ENCODE measurements at places on chromosomes 6 and 20. TPM values are rescaled to one million over a fixed set of nuclear protein-coding genes. Genes with fewer than 3 reads are reported as not detected.

COL11A2 gene
- polyA plus RNA-seq: 0.73 TPM

CST5 gene
- polyA plus RNA-seq: not detected

CST4 gene
- 0.16 TPM for polyA plus RNA-seq

NRN1 gene
- 0.04 TPM for polyA plus RNA-seq

SLC2A10 gene
- polyA plus RNA-seq: 18.4 TPM

CRISP2 gene
- polyA plus RNA-seq: not detected

DNA sequence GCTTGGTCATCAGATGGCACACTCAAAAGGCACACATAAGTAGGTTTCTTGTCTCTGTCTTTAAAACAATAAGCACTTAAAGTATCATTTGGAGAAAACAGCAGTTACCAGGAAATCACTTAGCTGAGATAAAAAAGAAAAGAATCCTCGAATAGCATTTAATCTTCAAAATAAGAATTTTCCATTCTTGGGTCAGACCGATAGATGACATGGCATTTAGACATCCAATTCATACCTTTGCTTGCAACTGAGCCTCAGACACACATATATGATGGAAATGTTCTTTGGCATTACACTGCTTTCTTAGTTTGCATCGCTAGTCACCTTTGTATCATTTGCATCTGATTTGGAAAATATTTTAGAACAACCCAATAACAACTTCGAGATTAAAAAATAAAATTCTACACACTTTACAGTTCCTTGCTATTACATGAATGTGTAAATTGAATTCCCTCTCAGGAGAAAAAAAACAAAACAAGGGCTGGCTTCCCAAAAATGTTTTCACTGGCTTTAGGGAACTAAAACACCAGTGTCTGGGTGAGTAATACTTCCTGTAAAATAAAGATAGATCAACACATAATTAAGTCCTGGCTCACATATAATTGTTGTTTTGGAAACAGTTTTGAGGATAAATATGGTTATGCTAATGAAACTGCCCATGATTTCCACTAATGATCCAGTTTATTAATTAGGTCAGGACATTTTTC lies 1.3 kb upstream of the RNF217 start:
- DNase-seq: no peak

DNA sequence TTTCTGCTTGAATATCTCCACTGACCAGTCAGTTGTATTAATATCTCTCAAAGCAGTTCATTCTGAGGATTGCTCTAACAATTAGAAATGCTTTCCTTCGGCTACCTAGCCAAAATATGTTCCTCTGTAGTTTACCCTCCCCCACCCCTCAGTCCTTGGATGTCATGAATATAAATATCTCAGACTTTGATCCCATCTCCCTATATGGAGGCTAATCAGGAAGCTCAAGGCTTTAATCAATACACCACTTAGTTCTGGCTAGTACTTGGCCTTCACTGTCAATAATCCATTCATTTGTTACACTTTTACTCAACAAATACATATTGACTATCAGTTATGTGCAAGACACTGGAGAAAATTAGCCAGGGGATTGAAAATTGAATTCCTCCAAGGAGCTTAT lies 60.1 kb downstream of the CLIC5 start:
- no peak for DNase-seq

- DNase-seq: peak; percentile 100
Observed at GRCh38 chr20:25508083-25508770, 77.1 kb downstream of the NINL start.

DNA sequence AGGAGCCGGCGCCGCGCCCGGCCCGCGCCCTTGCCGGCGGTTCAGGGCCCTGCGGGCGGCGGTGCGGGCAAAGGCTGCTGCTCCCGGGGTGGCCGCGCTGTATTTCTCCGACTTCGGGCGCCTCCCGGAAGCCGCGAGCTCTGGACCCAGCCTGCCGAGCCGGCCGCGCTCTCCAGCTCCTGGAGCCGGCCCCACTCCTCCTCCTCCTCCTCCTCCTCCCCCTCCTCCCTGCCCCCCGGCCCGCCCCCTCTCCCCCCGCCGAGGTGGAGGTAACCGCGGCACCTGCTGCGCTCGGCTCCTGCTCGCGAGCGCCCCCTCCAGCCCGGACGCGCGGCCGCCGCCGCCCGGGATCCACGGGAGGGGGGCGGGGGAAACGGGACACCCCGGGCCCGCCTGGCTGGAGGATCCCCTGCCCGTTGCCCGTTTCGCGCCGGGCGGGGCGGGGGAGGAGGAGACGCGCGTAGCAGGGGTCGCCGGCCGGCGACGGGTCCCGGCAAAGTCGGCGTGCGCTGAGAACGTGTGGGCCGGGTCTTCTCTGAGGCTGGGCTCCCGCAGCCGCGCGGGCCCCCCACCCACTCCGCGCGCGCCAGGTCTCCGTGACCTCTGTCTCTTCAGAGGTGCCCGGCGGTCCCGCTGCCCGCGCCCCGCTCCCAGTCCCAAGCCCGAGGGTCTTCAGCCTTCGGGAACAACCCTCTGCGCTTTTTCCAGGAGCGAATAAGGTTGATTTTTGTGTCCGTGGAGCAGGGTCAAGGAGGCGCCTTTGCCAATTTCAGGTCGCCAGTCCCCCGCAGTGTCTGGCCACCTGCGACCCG lies at the start of gene SLC22A23:
Gene SLC22A23, minus strand, starts transcription at position 153 of the 812 bp plus-strand sequence. CDS start 491 bp downstream, outside the sequence.
- peak; percentile 56 for DNase-seq

- DNase-seq: peak; percentile 54
Observed at GRCh38 chr6:79813854-79814709, 133.3 kb downstream of the ELOVL4 start.

Measured in HepG2 (cell line).